Upper lobe of left lung (tissue), 6 donors: ENCODE measurements at places on chromosomes 5 and 9.

- peak; percentile 77 for DNase-seq
These were observed 285.6 kb downstream of the FANCC start for GRCh38 chr9:95031711-95032461.

GRCh38 chr9:97811533-97812246, 41.3 kb upstream of the FOXE1 start:
- DNase-seq = peak; percentile 47

DNA sequence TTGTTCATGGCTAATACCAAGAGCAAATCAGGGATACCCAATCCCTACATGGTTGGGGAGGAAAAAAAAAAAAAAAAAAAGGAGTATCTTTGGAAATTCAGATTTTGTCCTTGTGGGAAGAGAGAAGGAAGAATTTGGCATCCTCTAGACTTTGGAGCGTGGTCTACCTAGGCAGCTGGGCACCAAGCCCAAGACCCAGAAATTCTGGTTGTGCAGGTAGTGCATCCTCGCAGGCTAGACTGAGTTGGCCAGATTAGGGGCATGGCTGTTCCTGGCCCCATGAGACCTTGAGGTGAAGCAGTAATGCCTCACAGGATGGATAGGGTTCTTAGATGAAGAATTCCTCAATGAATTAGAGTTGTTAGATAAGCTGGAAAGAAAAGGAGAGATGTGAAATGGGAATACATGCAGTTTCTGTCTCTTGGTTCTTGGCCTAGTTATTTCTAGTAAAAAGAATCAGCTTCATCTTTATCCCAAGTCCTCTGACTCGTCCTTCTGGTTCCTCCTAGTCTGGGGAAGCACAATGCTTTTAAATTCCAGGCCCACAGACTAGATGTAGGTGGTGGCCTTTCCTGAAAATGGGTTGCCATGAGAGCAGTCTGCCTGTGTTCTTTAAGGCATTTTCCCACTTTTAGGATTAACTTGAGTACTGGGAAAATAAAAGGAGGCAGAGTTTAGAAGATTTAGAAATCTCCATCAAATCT, 140.5 kb upstream of the RUSC2 start:
- DNase-seq = no peak

GRCh38 chr9:84761137-84761808, 91.7 kb downstream of the NTRK2 start:
- no peak for DNase-seq

DNA sequence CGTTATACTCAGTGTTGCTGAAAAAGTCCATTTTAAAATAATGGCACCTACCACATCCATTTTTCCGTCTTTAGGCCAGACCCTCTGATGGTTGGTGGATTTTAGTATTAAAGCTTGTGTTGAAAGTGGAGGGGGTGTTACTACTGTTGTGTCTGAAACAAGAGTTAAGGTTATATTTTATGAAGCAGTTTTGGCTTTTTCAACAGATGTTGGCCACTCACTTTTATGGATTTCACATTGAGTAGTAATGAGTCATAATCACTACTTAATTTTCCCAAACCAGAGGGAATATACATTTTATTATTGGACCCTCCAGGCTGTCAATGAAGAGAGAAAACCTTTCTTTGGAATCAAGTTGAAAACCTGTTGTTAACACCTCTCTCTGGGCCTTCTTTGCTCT, 88.0 kb downstream of the TRIO start:
- DNase-seq = no peak

GRCh38 chr5:137896560-137896959, 7.3 kb downstream of the PKD2L2 start:
- no peak for DNase-seq

GRCh38 chr9:84937180-84937579, 267.7 kb downstream of the NTRK2 start:
- no peak for DNase-seq

GRCh38 chr5:67887748-67888161, 327.8 kb upstream of the PIK3R1 start:
- DNase-seq = no peak

DNA sequence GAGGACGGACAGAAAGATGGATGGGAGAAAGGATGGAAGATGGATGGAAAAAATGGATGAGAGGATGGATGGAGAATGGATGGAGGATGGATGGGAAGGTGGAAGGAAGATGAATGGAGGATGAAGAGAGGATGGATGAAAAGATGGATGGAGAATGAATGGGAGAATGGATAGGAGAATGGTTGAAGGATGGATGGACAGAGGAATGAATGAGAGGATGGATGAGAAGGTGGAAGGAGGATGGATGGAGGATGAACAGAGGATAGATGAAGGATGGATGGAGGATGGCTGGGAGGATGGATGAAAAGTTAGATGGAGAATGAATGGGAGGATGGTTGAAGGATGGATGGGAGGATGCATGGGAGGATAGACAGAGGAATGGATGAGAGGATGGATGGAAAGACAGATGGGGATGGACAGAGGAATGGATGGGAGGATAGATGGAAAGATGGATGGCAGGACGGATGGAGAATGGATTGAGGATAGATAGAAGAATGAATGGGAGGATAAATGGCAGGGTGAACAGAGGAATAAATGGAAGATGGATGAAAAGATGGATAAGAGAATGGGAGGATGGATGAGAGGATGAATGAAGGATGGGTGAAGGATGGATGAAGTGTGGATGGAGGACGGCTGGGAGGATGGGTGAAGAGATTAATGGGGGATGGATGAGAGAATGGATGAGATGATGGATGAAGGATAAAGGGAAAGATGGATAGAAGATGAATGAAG, 217.7 kb upstream of the IER5L start:
- DNase-seq = no peak

DNA sequence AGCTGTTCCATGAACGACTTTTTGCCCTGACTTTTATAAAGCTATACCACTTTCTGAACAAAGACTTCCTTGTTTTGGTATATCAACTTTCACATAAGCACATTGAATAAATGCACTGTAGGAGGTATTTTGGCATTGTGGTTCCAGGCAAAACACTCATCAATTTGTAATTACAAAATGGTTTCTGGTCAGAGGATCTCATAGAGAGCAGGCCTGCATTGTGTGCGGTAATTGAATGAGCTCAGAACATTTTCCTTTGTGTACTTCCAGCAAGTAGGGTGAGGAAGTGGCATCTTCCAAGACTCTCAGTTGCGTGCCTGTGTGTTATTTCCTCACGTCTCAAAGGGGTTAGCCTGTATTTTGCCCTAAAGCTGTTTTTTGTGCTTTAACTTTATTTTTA, 89.2 kb downstream of the PDE6A start:
- no peak for DNase-seq

GRCh38 chr5:143641549-143642355, 170.2 kb upstream of the HMHB1 start:
- no peak for DNase-seq

DNA sequence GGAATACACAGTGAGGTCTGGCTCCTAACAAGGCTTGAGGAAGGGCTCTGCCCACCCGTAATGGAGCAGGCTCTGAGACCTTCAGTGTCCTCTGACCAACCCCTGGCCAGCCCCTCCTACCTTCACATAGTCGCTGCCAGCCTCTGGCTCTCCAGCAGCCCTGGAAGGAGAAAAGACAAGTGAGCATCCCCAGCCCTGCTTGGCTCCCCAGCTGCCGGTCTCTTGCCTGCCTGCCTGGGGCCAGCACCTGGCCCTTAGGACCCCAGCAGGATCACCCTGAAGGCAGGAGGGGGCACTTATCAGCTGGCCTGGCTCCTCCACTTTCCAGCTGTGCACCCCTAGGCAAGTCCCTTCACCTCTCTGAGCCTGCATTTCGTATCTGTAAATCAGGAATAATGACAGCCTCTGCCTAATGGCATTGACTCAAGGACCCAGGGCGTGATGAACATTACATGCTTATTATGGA, 16.9 kb downstream of the SH2D3C start:
- DNase-seq = no peak

GRCh38 chr9:37952731-37953130, 48.8 kb upstream of the SLC25A51 start:
- DNase-seq = no peak

GRCh38 chr5:158414780-158415179, 555.8 kb upstream of the CLINT1 start:
- DNase-seq = no peak
